ENCODE measurements at places on chromosomes 4 and X.

DNA sequence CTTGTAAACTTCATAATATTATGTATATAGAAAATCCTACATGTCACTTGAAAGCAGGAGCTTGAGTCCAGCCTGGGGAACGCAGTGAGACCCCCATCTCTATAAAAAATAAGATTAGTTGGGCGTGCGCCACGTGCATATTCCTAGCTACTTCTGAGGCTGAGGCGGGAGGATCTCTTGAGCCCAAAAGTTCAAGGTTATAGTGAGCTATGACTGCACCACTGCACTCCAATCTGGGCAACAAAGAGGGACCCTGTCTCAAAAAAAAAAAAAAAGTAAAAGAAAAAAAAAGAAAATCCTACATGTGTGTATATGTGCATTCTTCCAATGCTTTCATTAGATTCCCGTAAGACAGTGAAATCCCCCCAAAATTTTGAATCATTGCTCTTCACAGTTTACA is 1.7 kb downstream of the SEC31A start:
- no peak for DNase-seq

GRCh38 chr4:102692474-102692873 is 68.3 kb downstream of the MANBA start:
- no peak for DNase-seq

DNA sequence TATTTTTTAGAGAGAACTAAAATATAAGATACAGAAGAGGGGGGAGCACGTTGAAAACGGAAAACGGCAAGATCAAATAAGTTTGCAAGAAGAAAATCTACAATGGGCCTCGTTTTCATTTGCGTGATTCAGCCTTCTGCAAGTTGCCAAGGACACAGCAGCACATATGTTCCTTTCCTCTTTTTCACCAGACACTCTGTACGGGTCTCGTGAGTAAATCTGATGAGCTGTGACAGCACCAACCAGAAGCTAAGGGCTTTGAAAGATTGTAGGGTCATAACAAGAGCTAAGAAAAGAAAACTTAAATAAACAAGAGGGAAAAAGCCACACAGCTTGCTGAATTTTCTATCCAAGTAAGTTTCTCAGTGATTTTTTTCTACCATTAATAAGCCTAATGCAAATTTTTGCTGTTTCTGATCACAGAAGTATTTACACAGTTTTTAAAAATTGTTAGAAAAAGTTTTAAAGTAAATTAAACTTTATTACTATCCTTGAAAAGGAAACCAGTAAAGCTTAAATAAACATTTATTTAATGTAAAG is 63.4 kb downstream of the SCML2 start:
- DNase-seq: no peak

GRCh38 chr4:10169839-10170387 is 53.3 kb upstream of the WDR1 start:
- no peak for DNase-seq

- no peak for DNase-seq
These were observed 120.3 kb upstream of the AFF2 start for GRCh38 chrX:148380107-148380506.

DNA sequence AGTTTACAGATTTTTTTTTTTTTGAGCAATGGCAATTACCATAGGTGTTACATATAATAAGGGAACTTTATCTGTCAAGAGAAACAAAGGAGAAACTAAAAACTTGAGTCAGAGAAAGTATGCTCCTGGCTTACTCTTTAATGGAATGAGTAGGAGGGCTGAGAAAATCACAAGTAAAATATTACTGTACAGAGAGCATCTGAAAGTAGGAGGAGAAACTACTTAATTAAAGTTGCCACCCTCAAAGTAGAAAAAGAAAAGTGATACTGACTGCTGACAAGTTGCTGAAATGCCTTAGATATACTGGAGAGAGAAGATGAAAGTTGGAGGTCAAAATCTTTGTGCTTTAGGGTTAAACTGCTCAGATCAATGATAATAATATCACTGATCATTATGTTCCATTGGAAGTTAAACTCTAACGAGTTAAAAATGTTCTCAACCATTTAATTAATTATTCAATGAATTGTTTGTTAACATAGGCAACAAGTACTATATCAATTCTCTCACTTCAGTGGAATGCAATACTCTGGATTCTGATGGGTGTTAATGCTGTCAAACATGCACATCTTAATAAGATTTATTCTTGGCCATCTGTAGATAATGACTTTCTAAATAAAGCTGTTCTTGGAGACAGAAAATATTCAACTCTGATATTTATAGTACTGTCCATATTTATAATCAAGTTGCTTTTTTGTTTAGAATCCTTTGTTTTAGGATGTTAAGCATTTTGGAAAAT is 61.2 kb upstream of the CAMK2D start:
- no peak for DNase-seq
